ENCODE measurements at places on chromosomes 12 and 14. TPM values are rescaled to one million over a fixed set of nuclear protein-coding genes. Genes with fewer than 3 reads are reported as not detected.
A peak's percentile ranks its signal among the peaks of the same experiment; 100 is the strongest.

DNA sequence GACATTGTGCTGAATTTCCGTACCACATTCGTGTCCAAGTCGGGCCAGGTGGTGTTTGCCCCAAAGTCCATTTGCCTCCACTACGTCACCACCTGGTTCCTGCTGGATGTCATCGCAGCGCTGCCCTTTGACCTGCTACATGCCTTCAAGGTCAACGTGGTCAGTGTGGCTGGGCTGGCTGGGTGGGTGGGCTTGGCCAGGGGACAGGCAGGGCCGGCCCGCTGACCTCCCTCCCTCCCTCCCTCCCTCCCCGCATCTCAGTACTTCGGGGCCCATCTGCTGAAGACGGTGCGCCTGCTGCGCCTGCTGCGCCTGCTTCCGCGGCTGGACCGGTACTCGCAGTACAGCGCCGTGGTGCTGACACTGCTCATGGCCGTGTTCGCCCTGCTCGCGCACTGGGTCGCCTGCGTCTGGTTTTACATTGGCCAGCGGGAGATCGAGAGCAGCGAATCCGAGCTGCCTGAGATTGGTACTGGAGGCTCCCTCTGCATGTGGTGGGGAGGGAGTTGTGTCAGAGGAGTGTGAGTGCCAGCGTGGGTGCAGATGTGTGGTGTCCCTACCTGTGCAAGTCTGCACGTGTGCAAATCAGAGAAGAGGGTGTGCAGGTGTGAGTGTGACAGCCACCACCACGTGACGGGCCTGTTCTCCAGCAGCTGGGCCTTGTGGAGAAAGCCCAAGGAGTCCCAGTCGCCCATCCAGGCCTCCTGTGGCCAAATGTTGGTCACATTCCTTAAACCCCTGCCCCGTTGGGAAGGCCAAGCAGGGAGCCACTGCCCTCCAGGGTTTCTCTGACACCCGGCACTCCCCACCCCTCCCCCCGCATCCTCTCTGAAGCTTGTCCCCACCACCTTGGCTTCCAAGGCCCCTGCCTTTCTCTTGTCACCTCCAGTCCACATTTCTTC, 5.3 kb downstream of the KCNH3 start:
- DNase-seq = no peak

DNA sequence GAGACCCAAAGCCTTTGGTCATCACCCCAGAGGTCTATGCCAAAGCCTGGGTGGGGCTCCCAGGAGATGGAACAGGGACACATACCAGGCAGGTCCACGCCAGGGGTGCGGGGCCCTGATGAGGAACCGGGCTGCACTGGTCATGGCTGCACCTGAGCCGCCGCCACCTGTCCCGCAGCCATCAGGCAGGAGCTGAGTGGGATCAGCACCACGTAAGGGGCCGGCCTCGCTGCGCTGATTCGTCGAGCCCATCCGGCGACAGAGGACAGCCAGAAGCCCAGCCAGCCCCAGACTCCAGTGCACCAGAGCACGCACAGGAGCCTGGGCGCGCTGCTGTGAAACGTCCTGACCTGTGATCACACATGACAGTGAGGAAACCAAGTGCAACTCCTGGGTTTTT, 15.9 kb downstream of the DEGS2 start:
- no peak for DNase-seq

DNA sequence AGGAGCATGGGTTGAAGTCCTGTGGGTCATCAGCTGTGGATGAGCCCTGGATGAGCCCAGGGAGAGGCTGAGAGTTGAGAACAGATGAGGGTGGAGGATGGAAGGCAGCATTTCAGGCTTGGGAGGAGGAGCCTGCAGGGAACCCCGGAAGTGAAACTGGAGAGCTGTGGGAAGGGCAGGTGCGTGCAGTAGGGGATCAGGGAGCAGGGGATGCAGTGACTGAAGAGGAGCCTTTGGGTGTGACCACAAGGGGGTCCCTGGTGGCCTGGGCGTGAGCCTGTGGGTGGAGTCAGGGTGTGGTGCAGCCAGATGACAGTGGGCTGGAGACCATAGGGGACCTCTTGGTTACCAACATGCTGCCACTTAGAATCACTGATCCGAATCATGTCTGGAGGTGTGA, 115.5 kb downstream of the PAPOLA start:
- no peak for DNase-seq

GLIPR1L2 gene
- total RNA-seq = 1.9 TPM

DNA sequence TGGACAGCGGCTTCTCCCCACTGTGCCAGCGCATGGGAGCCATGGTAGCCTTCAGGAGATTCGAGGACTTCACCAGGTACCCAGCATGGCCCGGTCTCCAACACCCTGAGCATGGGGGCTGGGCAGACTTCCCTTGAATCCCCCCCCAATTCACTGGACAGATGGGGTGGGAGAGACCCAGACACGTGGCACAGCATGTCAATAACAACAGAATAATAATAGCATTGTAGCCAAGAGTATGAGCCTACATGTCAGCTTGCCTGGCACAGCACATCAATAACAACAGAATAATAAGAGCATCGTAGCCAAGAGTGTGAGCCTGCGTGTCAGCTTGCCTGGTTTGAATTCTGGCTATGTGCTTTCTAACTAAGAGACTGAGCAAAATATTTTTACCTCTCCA, 76.4 kb downstream of the FOXN4 start:
- no peak for DNase-seq

DNA sequence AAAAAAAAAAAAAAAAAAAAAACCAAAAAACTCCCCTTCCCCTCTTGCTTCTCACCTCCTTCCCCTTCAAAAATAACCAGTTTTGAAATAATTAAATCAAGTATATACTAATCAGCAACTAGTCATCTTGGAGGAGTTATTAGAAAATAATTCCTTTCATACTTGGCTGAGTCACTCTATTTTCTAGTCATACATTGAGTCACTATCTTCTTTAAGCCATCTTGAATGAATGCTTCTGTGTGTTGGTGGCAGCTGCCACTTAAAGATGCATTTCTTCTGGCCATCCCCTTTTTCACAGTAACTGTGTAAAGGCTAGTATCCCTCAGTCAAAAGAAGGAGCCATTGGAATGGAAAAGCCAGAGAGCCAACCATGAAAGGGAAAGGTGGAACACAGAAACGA, 84.2 kb upstream of the TMEM263 start:
- DNase-seq = no peak

ISM2 gene
- not detected for total RNA-seq

CRIP2 gene
- total RNA-seq = 267 TPM

- no peak for DNase-seq
Observed at GRCh38 chr12:54980341-54980740, 4.2 kb downstream of the TESPA1 start.

DNA sequence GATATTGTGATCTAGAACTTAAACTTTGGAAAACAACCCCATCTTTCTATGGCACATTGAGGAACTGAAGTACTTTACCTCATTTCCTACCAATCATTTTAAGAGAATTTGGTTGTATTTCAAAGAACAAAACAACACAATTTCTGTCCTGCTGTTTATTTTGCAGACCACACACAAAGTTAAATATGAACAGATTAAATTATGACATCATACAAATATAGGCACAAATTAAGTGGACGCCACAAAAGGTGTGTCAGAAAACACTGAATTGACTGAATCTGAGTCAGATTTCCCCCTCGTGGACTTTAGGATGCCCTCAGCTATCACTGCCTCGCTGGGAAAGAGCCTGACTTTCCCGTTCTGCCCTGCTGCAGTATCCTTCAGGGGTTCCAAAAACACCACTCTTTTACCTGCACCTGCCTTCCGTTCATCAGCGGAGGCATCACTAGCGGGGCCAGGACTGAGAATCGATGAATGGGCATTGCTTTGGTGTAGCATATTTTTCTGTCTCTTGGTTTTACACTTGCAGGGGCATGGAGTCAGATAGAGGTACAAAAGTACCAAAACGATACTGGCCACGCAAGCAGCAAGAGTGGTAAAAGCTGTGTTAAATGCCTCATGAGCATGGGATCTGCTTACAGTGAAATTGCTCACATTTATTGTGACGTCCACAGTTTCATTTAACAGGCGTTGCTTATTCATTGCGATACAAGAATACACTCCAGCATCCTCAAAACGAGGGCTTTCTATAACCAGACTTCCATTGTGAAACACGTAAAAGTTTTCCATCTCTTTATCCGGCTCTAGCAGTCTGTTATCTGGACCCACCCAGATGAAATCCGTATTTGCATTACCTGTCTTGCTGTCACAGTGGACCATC, 2.0 kb upstream of the PCED1B start:
- no peak for DNase-seq

MDGA2 gene
- total RNA-seq = 0.15 TPM

NDRG2 gene
- total RNA-seq = 107 TPM

FLRT2 gene
- total RNA-seq = 91.4 TPM

GRCh38 chr12:3651585-3652424, 101.1 kb downstream of the CRACR2A start:
- no peak for DNase-seq

DNA sequence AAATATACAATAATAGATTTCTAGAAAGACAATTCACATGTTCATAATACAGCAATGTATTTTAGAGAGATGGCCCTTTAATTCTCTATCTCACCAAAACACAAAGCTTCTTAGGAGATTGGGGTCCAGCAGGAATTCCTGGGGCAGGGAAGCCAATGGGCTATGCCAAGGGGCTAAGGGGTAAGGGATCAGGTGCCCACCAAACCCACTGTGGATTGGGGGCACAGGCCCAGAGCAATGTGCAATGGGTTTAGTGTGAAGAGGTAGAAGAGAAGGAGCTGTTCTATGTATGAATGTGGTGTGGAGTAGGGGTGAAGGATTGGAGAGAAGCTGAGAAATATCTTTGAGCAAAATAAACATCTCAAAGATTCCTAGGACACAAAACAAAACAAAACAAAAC, 2.6 kb downstream of the HOXC13 start:
- no peak for DNase-seq

GRCh38 chr12:84661786-84662185, 250.8 kb downstream of the SLC6A15 start:
- DNase-seq = no peak

GRCh38 chr14:64680714-64681065, 23.5 kb upstream of the PLEKHG3 start:
- DNase-seq = no peak

KLHL33 gene
- total RNA-seq = 0.39 TPM

DNA sequence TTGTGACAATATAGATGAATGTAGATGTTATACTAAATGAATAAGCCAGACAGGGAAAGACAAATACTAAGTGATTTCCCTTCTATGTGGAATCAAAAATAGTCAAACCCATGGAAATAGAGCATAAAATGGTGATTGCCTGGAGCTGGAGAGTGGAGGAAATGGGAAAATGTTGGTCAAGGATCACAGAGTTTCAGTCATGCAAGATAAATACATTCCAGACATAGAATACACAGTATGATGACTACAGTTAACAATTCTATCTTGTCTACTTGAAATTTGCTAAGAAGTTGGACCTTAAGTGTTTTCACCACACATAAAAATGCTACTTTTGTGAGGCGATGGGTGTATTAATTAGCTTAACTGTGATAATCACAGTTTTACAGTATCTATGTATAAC, 1182.7 kb downstream of the AACS start:
- no peak for DNase-seq

DNA sequence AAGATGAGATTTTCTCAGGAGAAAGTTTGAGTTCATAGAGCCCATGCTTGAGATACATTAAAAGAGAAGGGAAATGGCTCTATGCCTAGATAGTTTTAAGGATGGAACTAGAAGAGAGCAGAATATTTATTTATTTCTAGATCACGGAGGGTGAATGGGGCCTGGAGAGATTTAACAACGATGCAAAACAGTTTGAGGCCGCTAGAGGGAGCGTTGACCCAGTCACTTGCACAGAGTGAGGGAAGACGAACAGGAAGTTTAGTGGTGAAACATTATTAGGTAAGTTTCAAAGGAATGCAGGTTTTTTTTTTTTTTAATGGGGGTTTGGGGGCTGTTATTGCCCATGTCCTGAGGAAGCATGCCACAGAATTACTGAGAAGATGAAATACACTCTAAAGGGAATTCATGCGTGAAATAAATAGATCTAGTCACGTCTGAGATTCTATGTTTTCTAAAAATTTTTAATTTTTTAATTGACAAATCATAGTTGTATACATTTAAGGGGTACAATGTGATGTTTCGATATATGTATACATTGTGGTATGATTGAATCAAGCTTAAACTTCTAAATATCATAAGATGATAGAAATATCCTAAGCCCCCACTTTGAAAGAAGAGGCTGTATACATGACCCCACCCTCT, 14.8 kb upstream of the PPP1R1A start:
- peak; percentile 68 for DNase-seq

KRT86 gene
- 0.45 TPM for total RNA-seq

DNA sequence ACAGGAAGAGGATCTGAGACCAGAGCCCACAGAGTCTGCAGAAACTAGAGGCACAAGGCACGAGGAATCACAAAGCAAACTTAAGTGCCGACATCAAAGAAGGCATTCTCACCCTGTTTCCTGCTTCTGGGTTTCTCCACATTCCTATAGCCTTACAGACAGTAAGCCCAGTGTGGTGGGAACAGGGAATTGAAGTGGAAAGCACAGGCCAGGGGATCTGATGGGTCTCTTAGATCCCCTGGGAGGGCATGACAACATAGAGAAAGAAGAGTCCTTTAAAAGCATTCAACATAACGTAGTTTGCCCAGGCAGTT, 75.6 kb upstream of the FRMD6 start:
- DNase-seq = no peak

GRCh38 chr12:64178122-64178521, 44.0 kb downstream of the KICS2 start:
- no peak for DNase-seq

TMPRSS12 gene
- not detected for total RNA-seq

- DNase-seq = no peak
Observed at GRCh38 chr14:102819176-102819628, 42.0 kb downstream of the TRAF3 start.

DNA sequence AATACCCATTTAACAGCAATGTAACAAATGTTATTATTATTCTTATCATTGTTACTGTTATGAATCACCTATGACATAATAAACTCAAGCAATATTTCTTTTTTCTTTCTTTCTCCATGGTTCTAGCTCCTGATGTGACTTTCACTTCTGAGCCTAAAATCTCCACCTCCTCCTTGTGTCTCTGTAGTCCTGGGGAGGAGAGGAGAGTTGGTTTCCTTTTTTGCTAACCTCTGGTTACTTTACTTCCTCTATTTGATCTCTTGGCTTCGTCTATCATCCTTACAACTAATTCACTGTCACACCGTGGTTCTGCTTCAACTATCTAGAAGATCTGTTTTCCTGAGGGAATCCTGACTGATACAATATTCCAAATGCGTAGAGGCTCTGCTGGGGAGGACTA, 456.6 kb downstream of the VRK1 start:
- DNase-seq = no peak

DNA sequence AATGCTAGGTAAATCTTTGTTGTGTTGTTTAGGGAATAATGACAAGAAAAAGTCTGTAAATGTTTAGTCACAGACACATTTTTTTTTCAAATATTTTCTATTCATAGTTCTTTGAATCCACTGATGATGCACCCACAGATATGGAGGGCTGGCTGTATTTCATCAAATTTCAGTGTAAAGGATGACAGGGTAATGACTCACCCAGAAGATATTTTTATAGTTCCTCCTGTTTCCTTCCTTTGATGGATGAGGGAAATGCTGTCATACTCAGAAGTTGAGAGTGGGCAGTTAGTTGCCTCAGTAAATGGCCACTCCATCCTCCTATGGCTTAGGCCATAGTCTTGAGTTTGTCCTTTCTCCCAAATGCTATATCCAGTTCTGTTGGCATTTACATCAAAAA, 76.9 kb upstream of the REP15 start:
- no peak for DNase-seq
